Tongue (tissue), 3 donors: ENCODE measurements at places on chromosomes 6 and 20. TPM values are rescaled to one million over a fixed set of nuclear protein-coding genes. Genes with fewer than 3 reads are reported as not detected.

DNA sequence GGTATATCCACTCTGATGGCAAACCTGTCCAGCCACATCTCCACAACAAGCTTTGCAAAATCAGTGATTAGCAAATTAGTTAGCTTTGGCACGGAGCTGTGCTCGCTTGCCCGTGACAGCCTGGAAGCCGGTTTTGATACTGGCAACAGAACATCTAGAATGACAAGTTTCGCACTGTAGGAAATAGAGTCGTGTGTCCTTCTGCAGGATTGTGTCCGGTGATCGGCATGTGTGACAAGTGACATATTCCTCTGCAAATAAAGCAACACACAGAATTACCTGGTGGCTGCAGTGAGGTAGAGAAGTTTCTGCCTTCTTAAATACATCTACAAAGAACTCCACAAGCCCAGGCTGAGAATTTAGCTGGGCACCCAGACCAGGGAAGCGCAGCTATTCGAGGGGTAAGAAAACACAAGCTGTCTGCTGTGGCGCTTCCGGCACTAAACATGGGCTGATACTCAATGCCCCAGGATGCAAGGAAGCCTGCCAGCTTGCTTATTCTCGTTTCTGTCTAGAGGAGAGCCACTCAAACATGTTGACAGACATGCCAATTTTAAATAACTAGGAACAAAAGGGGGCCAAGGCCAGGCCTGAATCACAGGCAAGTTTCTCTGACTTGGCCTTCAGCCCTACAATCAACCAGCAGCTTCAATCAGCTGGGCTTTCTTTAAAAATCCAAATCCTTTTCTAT is 22.2 kb downstream of the EIF2S2 start:
- DNase-seq, result peak; percentile 27

DNA sequence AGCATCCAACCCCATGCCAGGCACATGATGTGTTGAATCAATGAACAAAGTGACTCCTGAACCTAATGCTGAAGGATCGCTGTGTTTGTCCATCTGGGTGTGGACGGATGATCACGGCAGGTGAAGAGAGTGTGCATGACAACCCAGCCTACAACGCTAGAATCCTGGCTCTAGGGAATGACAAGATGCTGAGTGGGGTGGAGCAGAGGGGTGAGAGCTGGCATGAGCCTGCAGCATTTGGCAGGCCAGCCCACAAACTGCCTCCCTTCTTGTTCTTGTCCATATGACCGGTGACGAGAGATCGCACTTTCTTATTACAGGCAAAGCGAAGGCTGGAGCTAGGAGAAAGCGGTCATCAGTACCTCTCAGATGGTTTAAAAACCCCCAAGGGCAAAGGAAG is 54.7 kb upstream of the CDKAL1 start:
- DNase-seq, result no peak

- no peak for DNase-seq
Observed at GRCh38 chr6:20029979-20030378, 182.3 kb downstream of the MBOAT1 start.

GRCh38 chr6:97626671-97627441 is 343.8 kb upstream of the MMS22L start:
- peak; percentile 61 for DNase-seq

GRCh38 chr6:82118150-82118562 is 129.4 kb downstream of the IBTK start:
- DNase-seq, result no peak

GRCh38 chr6:71049198-71049770 is 92.4 kb upstream of the B3GAT2 start:
- DNase-seq, result no peak

Gene MAN1A1
- total RNA-seq, result 135 TPM

Gene HSPA12B
- total RNA-seq, result 26.7 TPM

Gene MEI4
- total RNA-seq, result 0.31 TPM

Gene CALHM4
- total RNA-seq, result not detected

Gene MYMX
- total RNA-seq, result 9.1 TPM

Gene GRM1
- total RNA-seq, result not detected
